ENCODE measurements at places on chromosomes 1 and 21.

- DNase-seq, result no peak
Measured at GRCh38 chr1:92708368-92708950, 76.4 kb downstream of the EVI5 start.

- DNase-seq, result no peak
Measured at GRCh38 chr1:170692866-170693575, 29.1 kb downstream of the PRRX1 start.

GRCh38 chr21:32108566-32108965, 170.3 kb downstream of the MIS18A start:
- DNase-seq, result no peak

GRCh38 chr1:153833171-153833570, 58.0 kb downstream of the SLC27A3 start:
- no peak for DNase-seq

DNA sequence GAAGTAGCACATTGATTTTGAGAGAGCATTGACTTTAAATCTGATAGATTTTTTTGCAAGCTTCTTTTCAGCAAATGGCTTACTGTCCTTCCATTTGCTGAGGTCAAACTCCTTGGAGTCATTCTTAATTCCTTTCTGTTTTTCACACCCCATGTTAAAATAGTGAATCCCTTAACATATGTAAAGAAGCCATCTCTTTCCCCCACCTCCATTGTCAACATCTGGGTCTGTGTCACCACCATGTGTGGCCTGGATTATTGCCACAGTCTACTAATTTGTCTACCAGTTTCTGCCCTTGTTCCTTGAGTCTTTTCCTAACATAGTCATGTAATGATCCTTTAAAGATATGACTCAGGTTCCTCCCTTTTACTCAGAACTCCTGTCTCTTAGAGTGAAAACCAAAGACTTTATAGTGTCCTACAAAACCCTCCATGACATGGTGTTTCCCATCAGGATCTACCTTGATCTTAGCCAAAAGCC, 104.7 kb downstream of the ST6GALNAC3 start:
- no peak for DNase-seq

- DNase-seq, result peak; percentile 44
Measured at GRCh38 chr1:33180226-33180910, 1.5 kb downstream of the TRIM62 start.

GRCh38 chr1:235127203-235127602, 1.4 kb downstream of the TOMM20 start:
- DNase-seq, result no peak

DNA sequence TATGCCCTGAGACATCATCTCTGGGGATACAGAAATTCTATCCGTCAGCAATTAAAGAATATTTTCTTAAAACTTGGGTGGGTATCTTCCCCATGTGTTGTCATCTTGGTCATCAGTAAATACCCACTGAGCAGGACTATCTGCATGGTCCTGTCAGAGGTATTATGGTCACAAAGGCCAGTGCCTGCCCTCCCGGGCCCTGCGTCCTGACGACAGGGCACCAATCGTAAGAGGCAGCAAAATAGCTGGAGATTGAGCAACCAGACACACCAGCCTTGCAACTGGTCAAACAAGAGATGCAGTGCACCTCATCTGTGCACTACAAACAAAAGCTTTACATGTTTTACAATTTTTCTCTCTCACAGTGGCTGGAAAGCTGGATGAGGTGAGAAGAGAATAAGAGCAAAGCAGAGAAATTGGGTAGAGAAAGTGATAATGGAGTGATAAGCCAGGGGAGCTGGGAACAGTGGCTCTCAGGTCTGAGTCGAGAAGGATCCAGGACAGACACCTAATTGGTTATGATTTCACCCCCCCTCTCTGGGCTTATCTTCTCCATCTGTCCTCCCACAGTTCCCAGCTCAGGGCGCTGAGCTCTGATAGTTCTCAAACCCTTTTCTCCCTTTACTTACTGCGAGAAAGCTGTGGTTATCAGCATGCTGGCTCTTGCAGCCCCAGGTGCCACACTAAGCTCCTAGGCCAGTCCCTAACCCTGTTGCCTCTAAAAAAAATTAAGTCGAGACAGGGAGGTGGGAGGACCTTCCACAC, 8.8 kb upstream of the SRP9 start:
- DNase-seq, result no peak

GRCh38 chr1:26351590-26352337, 2.2 kb downstream of the CRYBG2 start:
- no peak for DNase-seq

DNA sequence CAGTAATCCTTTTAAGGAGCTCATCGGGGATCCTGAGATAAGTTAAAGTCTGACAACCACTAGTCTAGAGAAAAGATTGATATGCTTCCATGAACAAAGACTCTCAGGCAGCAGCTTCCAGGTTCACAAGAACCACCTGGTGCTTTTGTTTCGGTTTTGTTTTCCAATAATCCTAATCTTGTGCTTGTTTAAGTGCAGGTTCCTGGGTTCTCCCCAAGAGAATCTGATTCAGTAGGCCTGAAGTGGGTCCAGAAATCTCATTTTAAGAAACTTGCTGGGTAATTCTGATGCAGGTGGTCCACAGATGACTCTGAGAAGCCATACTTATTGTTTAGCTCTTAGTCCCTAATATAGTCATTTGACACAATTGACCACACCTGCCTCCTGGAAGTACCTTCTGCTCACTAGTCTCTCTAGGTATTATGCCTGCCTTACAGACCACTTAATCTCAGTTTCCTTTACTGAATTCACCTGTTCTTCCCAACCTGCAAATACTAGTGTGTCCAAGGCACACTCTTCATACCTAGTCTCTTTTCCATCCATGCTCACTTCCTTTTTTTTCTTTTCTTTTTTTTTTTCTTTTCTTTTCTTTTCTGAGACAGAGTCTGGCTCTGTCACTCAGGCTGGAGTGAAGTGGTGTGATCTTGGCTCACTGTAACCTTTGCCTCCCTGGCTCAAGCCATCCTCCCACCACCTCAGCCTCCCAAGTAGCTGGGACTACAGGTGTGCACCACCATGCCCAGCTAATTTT, 20.5 kb upstream of the FRRS1 start:
- no peak for DNase-seq

- DNase-seq, result no peak
Measured at GRCh38 chr1:100213141-100213540, 35.1 kb upstream of the LRRC39 start.

- DNase-seq, result no peak
Measured at GRCh38 chr1:89172468-89173143, 3.2 kb downstream of the GBP7 start.

DNA sequence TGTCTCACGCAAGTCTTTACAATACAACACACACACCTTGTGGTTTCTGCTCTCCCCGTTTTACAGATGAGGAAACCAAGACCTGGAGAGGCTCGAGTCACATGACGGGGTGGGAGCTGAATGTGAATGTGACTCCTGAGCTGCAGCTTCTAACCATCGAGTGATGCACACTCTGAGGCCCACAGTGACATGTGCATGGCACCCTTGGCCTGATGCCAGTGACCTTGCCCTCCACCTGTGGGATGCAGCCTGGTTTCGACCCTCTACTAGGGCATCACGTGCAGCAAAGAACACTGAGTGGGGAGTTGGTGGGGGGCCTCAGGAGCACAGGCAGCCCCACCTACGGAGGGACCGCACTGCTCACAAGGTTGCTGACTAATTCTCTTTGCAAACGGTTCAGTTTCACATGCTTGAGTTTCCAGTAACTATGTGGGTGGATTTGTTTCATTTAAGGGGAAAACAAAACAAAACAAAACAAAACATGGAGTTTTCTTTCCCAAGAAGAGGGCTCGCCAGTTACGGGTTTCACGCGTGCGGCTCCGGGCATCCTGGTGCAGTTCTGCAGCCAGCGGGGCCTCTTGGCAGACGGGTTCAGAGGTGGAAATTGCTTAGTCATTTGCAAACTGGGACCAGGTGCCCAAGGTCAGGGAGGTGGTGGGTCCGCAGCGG, 22.9 kb downstream of the SPSB1 start:
- DNase-seq, result no peak

DNA sequence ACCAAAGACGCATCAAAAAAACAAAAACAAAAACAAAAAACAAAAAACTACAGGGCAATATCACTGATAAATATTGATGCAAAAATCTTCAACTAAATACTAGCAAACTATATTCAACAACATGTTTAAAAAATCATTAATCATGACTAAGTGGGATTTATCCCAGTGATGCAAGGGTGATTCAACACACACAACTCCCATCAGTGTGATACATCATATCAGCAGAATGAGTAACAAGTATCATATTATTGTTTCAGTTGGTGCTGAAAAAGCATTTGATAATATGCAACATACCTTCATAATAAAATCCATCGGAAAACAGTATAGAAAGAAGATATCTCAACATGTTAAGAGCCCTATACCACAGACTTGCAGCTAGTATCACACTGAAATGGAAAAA, 953.0 kb downstream of the AMY1C start:
- no peak for DNase-seq

DNA sequence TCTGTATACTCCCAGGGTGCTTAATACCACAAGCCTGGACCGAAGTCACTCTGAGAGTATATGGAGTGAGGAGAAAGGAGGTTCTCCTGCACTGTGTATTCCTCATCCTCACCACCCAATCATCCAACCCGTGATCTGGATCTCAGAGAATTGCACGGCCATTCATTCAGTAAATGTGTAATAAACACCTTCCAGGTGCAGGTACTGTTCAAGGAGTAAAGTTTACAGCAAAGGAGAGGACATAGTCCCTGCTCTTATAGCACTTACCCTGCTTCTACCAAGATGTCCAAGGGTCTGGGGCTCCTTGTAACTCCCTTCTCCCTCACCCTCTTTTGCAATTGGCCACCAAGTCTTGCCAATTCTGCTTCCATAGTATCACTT, 139.2 kb upstream of the JUN start:
- no peak for DNase-seq

GRCh38 chr1:203124011-203124410, 3.5 kb upstream of the ADORA1 start:
- no peak for DNase-seq

- DNase-seq, result no peak
Measured at GRCh38 chr1:15099441-15100120, 54.0 kb upstream of the TMEM51 start.

GRCh38 chr1:186104459-186104858, 270.6 kb downstream of the TPR start:
- DNase-seq, result no peak

- DNase-seq, result no peak
Measured at GRCh38 chr1:185334182-185334581, 17.1 kb upstream of the IVNS1ABP start.

DNA sequence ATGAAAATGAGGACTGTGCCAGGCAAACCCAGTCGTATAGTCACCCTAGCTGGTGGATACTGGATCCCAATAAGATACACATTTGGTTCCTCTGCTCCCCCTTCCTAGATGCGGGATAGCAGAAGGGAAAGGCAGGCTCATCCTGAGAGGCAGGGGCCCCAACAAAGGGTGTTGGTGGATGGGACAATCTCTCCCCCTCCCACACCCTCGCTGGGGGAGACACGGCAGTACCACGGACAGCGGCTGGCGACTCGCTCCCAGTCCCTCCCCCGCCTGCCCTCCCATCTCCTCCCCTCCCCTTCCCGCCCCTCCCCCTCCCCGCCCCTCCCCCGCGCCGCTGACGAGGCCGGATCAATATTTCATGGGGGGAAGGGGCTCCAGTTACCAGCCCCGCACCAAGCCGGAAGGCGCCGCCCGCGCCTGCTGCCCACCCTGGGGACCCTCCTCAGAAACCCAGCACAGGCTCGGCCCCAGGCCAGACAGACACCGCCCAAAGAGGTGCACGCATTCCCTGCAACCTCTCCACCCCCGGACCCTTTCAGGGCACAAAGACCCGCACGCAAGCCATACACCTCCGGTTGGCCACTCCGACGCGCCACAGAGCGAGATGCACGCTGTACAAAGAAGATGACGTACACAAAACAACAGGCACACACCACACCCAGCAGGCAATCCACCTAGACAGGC, 11.5 kb downstream of the RIMS3 start:
- no peak for DNase-seq

DNA sequence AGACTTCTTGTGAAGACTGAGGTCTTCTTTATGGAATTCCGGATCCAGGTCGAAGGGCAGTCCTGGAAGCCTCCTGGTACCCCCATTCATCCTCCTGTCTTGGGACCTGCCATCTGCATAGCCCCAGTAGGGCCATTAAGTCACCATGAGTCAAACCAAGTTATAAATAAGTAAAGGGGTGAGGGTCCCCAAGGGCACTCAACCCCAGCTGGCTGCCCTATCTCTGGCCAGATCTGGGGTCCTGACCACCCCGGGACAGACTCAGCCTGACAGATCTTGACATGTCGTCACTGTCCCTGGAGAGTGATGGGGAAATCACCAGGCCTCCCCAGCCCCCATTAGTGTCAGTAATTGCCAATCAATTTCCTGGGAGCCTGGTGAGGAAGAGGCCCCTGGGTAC, 108.7 kb downstream of the EPHB2 start:
- no peak for DNase-seq

GRCh38 chr1:7993593-7994479, 32.3 kb downstream of the ERRFI1 start:
- no peak for DNase-seq

DNA sequence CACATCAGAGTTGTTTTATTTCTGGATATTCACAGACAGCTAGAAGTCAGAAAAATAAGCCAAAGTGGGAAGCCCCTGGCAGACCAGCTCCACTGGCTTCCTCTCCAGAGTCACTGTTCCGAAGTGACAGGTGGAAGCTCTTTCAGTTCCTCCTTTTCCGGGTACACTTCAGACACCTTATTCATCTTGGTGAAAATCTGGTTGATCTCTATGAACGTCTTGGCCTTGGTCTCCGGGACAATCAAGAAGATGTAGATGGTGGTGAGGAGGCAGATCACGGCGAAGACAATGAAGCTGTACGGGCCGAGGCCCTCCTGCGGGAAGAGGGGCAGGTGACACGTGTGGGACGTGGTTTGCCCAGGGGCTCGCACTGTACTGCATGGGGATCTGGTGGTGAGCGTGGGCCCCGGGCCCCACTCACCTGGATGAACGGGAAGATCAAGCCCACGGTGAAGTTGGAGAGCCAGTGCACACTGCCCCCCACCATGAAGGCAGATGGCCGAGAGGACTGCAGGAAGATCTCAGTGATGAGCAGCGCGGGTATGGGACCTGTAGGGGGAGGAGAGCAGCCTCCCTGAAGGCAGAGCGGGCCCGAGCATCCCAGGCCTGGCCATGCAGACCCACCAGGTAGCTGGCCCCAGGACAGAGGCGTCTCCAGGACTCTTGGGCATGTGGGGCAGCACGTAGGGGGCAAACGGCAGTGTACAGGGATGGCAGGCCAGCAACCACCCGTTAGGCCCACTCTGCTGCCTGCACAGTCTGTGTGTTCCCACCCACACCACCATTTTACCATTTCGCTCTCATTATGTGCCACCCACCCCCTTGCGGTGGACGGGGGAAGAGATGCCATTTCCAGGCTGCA, 11.5 kb upstream of the SLC2A7 start:
- DNase-seq, result no peak

All from stimulated activated CD8-positive, alpha-beta memory T cell treated with anti-CD3 and anti-CD28 coated beads, Interleukin-4, amount 100 ng/mL, for 1 hour (primary cell).